Esophagus muscularis mucosa (tissue), 4 donors: ENCODE measurements at places on chromosomes 16 and 17. TPM values are rescaled to one million over a fixed set of nuclear protein-coding genes. Genes with fewer than 3 reads are reported as not detected.

DNA sequence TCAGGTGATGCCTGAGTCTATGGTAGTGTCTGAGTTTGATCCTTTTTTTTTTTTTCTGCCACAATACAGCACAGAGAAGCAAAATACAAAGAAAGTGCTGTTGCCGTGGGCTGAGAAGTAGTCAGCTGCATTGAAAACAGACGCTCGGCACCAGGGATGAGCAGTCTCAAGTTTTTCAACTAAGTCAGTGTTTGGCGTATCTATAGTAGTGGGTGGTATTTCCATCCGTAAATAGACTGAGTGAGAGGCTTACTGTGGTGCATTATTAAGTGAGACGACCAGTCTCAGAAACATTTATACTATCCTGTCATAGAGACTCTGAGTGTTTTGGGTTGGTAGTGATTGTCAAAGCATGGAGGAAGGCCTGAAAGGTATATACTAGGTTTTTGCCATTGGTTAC lies 221.3 kb downstream of the SNX29 start:
- no peak for DNase-seq
- H3K4me1 ChIP-seq: peaks cover 3% of the 10 kb centered on the region
- no peaks in the 10 kb centered on the region for H3K27me3 ChIP-seq
- no peak overlapping the region for H3K27ac ChIP-seq

DNA sequence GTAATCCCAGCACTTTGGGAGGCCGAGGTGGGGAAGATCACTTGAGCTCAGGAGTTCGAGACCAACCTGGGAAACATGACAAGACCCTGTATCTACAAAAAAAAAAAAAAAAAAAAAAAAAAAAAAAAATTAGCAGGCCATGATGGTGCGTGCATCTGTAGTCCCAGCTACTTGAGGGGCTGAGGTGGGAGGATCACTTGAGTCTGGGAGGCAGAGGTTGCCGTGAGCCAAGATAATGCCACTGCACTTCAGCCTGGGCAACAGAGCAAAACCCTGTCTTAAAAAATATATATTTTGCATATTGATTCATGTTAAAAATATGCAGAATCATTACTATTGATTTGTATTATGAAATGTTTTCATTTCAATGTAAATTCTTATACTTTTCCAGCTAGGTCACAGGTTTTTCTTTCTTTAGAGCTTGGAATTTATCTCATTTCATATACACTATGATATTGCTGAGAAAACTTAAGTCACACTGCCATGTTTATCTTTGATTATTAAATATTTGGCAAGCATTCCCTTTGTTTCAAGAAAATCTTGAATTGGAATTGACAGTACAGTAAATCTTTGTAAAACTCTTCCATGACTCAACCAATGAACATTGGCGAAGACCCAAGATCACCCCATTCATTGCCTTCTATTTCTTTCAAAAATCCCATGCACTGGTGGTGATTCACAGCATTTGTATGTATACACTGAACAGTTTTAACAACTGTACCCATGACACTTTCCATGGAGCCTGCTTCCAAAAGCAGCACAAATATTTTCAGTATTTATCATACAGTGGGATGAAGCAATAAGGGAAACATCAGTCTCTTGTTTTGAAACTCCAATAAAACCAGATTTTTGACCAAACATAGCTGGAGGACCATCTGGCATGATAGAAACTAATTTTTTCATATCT lies 83.5 kb upstream of the TNRC6A start:
- H3K4me1 ChIP-seq: peaks cover 14% of the 10 kb centered on the region
- no peaks in the 10 kb centered on the region for H3K27me3 ChIP-seq
- no peaks in the 10 kb centered on the region for H3K36me3 ChIP-seq
- no peak for DNase-seq
- no peak overlapping the region for H3K4me3 ChIP-seq

GRCh38 chr17:2854143-2855055 lies 58.2 kb downstream of the RAP1GAP2 start:
- peaks cover 35% of the 10 kb centered on the region for H3K27me3 ChIP-seq
- no peak for DNase-seq
- peak overlapping the region; percentile 81 for H3K4me3 ChIP-seq
- no peaks in the 10 kb centered on the region for H3K36me3 ChIP-seq
- H3K27ac ChIP-seq: no peak overlapping the region
- H3K4me1 ChIP-seq: peaks cover 28% of the 10 kb centered on the region

- H3K4me3 ChIP-seq: no peak overlapping the region
- H3K27me3 ChIP-seq: no peaks in the 10 kb centered on the region
- no peak for DNase-seq
- H3K36me3 ChIP-seq: no peaks in the 10 kb centered on the region
Observed at GRCh38 chr16:84459533-84459894, 44.9 kb downstream of the MEAK7 start.

DNA sequence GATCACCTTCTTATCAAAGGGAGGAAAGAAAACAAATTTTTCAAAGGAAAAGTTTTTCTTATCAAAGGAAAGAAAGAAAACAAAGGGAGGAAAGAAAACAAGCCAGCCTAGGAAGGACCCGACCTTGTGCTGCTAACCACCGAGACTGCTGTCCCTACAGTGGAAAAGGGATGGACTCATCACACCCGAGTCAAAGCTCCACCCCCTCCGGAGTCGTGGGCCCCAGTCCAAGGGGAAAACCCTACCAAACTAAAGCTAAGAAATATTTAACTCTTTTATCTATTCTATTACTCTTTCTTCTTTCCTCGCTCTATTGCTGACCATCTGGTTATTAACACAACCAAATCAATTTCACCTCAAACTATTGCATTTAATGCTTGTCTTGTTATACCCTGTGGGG lies 6.1 kb upstream of the ENDOV start:
- DNase-seq: no peak
- no peak overlapping the region for H3K27ac ChIP-seq
- H3K4me1 ChIP-seq: peaks cover 5% of the 10 kb centered on the region
- H3K36me3 ChIP-seq: no peaks in the 10 kb centered on the region

DNA sequence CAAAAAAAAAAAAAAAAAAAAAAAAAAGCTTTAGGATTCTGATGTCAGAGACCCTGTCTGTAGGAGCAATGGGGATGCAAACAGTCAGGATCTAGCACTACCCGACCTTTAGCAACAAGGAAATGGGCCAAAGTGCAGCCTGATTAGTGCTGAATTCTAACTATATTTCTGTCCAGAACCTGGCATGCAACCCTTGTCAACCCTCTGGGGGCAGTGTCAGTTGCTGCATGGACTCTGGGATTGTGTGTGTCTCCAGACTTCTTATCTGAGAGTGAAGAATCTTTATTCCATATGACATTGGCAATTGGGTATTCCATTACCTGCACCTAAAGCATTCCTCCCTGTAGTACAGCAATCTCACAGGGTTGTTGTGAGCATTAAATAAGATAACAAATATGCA lies 120.3 kb upstream of the CRHR1 start:
- H3K27me3 ChIP-seq: no peaks in the 10 kb centered on the region
- no peaks in the 10 kb centered on the region for H3K36me3 ChIP-seq
- no peaks in the 10 kb centered on the region for H3K4me1 ChIP-seq
- no peak overlapping the region for H3K27ac ChIP-seq
- no peak overlapping the region for H3K4me3 ChIP-seq

DNA sequence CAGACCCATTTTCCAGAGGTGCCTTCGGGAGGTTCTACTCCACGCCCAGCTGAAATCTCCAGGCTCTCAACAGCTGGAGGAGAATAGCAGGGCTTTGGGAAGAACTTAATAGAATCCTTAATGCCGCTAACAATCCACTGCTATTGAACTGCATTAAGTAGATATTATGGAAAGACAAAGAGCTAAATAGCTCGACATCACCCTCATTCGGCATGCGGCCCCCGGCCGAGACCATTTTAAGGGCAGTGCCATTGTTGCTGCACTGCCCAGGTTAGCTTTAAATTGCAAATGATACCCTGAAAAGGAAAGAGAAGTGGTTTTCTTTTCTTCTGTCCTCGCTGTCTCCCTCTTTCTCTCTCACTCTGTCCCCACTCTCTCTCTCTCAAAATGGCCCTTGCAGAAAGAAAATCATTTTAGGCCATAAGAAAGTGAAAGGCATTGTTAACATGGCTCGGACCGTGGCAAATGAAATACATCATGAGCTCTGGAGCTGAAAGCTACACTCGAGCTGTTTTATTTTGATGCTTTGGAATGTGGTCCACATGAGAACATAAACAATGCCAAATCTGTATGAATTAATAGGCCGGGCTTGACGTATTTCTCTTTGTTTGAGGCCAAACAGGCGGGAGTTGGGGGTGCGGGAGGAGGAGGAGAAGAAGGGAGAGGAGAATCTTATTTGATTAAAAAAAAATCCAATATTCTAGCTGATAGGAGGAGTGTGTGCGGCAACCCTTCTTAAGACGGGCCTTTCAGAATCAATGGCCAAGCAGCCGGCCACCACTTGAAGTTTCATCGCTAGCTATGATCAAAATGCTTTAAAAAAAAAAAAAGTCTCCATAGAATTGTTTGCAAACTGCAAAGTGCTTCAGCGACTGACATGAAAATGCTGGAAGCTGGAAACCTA lies 298.8 kb upstream of the IRX3 start:
- no peak overlapping the region for H3K4me3 ChIP-seq
- peaks cover 21% of the 10 kb centered on the region for H3K27me3 ChIP-seq
- H3K4me1 ChIP-seq: no peaks in the 10 kb centered on the region

Gene CORO7
- total RNA-seq: 21.6 TPM

Gene TP53TG3
- not detected for total RNA-seq

Gene WSCD1
- total RNA-seq: 1.7 TPM

Gene LLGL2
- total RNA-seq: 12.3 TPM

Gene ST6GALNAC1
- 0.83 TPM for total RNA-seq

Gene KRTAP1-1
- not detected for total RNA-seq

Gene CSH1
- not detected for total RNA-seq
